Gastrocnemius medialis (tissue), 4 donors: ENCODE measurements at places on chromosomes 4 and X.

DNA sequence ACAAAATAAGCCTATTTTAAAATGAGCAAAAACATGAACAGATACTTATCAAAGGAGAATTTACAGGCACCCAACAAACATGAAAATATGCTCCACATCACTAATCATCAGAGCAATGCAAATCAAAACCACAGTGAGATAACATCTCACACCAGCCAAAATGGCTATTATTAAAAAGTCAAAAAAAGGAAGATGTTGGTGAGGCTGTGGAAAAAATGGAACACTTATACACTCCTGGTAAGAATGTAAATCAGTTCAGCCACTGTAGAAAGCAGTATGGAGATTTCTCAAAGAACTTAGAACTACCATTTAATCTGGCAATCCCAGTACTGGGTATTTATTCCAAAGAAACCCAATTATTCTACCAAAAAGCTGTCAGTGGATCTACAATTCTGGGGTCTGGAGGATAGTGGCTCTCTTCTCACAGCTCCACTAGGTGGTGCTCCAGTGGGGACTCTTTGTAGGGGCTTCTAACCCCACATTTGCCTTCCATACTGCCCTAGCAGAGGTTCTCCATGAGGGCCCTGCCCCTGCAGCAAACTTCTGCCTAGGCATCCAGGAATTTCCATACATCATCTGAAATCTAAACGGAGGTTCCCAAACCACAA lies 9.1 kb upstream of the ZNF732 start:
- no peak for DNase-seq

DNA sequence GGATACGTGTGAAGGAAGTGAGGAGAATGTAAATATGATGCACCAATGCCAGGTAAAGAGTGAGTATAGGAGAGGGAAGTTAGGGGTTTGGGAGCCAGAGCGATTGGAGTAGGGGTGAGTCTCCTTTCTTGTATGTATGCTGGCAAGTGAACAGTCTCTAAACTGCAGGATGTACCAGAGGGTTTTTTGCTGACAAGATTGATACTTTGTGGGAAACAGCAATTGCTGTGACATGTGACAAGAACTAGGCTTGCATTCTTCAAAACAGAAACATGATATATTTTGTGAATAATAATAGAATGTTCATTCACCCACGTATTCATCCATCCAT lies 706 bp downstream of the CHIC1 start:
- no peak for DNase-seq

DNA sequence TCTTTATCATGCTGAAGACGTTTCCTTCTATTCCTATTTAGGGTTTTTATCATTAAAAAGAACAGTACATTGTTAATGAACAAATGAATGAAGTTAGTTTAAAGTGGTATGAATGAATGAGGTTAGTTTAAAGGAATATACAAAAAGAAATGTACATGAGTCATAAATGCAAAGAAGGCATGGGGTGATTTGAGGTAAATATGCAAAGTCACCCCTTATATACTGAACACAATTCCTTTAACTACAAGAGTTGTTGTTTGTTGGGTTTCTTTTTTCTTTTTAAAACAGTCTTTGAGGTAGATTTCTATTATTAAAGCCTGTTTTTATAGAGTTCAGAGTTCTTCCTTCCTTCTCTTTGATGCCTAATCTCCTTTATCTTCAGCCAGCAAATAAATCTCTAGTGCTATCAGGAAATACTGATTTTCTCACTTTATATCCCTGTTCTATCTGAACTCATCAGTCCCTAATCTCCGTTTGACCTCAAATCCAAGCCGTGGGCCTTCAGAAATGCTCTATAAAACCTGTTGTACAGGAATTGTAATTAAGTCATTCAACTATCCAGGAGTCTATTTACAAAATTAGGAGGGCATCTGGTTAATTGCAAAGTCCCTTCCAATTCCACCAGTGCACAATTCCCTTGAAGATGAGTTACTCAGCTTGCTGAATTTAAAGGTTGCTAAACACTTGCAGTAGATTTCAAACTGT lies 31.6 kb upstream of the ABCG2 start:
- no peak for DNase-seq

GRCh38 chrX:12972243-12972642 lies 2.7 kb upstream of the TMSB4X start:
- no peak for DNase-seq

DNA sequence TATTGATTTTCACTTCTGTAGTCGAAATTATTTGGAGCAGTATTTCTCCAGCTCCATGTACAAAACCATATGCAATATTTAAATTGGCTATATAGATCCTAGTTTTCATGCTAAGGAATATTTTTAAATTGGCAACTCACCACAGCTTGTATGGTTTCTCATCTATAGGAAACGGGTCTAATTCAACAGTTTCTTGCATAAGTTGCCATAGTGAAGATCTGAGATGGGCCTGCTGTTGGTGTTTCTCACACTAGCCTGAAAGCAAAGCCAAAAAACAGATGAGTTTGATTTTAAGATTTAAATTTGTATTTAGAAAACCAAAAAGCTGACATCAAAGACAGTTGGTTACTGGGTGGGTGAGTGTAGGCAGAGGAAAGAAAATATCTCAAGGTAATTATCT lies 5.5 kb downstream of the MAPK10 start:
- no peak for DNase-seq

GRCh38 chr4:19293080-19293479 lies 958.6 kb upstream of the SLIT2 start:
- no peak for DNase-seq

- DNase-seq = no peak
These were observed 13.3 kb downstream of the FUNDC1 start for GRCh38 chrX:44529310-44529709.

DNA sequence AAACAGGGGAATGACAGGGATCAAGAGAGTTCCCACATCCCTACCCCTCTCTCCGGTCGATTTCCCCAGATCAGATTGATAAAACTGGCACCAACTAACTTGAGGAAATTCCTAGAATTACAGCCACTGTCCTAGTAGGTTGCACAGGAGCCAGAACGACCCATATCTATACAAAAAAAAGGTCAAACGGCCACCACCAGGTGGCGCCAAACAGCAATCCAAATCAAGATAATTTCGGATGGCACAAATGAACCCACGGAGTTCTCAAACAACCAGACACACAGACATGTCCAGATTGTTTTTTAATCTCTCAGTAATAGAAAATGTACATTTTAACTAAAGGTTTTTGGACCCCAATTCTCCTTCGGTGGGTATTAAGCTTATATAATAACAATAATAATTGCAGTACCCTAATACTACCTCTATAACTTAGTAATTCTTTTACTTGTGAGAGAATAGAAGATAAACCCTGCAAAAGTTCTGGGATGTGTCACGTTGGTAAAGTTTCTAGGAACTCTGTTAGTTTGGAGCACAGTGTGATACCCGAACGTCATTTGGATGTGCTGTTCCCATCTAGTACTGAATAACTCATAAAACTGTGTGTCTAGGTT lies 212.6 kb downstream of the SPOCK3 start:
- peak; percentile 12 for DNase-seq

DNA sequence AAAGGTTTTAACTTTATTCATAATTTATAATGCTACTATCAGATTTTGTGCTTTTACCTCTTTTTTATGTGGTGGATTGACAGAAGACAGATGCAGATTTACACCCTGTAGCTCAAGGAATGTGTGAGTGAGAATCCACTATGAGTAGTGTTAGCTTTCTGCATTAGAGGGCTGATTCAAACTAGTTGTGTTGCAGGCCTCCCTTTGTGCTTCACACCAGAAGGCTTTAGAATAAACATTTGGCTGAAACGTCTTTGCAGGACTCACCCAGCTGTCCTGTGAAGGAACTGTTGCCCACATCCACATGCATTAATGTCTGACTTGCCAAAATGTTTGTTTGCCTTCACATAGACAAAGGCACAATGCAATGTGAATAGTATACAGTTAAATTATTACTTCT lies 127.0 kb downstream of the PCDH7 start:
- DNase-seq = no peak

DNA sequence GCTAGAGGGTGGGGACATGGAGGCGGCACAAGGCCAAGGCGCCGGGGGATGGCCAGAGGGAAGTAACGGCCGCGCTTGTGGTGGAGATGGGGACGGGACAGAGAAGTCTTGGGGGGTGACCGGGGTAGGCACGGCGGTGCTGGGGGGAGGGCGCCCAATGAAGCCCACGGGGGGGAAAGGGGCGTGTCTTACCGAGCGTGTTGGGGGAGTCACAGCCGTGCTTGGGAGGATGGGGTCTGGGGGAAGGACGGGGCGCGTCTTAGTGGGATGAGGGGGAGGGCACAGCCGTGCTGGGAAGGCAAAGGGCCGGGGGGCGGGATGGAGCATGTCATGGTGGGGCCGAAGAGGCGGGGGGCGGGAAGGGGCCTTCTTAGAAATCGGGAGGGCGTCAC lies 952 bp downstream of the ARSD start:
- DNase-seq = peak; percentile 2

DNA sequence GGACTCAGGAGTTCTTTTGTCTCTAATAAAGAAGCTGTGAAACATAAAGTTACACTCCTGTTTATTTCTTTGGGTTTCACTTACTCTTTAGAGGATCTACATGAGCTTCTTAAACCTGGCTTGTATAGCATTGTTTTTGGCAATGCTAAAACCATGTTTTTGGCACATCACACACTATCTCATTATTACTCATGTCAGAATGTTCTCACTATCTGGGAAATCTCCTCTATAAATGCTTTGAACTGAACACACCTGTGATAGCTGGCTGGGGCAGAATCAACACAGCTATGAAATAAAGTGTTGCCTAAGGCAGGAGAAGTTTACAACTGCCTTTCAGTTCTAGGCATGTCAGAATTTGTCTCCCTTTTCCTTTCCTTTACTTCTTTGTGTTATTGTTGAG lies 52.6 kb downstream of the SULT1B1 start:
- no peak for DNase-seq
